ENCODE measurements at places on chromosomes 16 and 17.

GRCh38 chr16:63066552-63066951 lies 1030.3 kb upstream of the CDH8 start:
- DNase-seq = no peak

DNA sequence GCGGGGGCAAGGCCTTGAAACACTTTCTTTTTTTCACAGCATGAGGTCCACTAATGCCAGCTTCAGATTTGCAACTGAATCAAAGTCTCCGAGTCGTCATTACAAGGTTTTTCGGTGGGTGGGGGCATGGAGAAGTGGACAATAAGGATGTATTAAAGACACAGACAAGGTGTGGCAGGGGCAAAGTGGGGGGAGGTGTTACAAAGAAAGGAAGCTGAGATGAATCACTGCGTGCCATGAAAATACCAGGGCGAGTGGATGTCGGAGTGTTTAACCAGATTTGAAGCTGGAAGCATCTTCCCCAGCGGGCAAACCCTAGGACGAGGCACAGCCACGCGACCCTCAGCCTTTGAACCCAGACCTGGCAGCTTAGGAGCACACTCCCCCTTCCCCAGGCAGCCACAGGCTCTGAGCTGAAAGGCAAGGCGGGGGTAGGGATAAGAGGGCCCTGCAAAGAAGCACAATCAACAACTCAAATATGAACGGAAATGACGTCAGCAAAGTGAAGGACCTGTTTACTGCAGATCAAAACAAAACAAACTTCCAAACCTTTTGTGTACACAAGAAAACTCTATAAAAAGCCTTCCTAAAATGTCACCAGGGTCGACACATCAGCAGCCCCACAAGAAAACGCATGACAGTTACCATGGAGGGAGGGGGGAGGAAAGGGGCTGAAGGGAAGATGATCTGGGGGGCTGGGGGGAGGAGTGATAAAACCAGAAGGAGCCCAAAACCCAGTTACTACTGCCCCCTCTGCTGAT lies 5.6 kb upstream of the ZFHX3 start:
- DNase-seq = no peak

GRCh38 chr17:70261170-70261569 lies 91.8 kb downstream of the KCNJ2 start:
- no peak for DNase-seq

DNA sequence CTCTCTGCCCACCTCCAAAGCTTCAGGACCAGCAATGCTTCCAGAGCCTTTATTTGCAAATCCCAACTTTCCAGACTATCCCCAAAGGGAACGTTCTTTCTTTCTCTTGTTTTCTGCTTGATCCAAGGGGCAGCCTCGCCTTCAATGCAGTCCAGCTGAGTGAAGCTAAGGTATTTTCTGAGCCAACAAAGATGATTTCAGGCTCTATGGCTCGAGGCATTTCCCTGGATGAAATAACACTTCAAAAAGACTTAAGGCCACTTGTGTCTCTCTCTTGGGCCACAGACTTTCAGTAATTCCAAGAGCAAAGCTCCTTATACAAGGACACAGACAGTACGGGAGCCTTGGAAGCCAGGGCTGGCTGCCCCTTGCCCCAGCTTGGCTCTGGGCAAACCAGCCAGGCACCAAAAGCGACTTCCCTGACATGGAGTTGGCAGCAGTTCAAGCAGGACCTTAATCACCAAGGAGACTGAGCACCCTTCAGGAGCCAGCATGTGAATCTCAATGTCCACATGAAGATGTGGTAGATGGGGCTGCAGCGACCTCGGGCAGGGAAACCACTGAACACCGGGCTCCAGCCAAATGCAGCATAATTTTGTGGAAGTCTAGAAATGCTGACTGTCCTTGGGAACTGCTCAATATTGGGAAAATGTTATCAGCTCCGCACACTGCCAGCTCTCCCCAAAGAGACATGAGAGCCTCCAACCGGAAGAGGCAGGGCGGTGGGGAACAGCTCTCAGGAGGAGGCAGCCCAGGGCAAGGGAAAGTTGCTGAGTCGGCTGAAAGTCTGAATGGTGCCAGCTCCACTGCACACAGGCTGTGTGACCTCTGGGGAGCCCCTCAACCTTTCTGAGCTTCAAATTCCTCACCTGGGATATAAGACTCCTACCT lies 39.0 kb downstream of the TK2 start:
- DNase-seq = no peak

DNA sequence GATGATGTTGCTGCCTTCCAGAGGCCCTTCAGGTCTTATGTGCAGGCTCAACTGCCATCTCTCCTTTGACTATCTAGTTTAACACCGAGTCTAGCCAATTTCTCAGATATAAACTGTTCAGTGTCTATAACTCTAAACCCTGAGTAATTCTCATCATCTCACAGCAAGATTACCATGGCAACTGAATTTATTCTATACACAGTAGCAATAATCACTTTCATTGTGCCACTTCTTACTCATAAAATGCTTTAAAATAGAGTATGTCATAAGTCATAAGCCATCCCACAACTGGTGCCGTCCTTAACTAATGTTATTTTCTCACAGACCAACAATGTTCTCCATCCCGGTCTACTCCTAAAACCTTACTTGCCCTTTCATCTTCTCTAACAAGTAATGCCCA lies 45.0 kb downstream of the SYNRG start:
- DNase-seq = no peak

DNA sequence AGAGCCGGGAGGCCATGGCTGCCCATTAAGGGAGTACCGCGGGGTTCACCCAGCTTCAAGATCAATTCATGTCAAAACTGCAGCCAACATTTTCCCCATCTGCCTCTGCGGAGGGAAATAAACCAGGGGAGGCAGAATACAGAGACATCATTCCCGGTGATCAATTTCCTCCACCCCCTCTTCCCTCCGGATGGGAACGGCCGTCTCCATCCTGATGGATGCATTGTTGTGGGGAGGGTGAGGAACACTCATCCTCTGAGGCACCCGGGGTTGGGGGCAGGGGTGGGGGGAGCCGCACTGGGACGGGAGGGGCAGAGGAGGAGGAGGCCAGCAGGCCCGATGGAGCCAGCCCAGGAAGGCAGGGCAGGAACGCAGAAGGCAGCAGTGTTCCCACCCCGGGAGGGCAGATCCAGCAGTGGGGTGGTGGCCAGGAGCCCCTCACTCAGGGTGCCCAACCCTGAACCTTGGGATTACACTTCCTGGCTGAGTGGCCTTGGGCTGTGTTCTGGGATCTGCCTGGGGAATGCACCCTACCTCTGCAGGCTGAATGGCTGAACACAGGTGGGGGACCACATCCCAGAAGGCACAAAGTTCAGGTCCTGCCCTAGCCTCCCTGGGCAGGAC lies 14.2 kb downstream of the CACNG5 start:
- no peak for DNase-seq

GRCh38 chr17:179066-179432 lies 2.4 kb downstream of the DOC2B start:
- no peak for DNase-seq

DNA sequence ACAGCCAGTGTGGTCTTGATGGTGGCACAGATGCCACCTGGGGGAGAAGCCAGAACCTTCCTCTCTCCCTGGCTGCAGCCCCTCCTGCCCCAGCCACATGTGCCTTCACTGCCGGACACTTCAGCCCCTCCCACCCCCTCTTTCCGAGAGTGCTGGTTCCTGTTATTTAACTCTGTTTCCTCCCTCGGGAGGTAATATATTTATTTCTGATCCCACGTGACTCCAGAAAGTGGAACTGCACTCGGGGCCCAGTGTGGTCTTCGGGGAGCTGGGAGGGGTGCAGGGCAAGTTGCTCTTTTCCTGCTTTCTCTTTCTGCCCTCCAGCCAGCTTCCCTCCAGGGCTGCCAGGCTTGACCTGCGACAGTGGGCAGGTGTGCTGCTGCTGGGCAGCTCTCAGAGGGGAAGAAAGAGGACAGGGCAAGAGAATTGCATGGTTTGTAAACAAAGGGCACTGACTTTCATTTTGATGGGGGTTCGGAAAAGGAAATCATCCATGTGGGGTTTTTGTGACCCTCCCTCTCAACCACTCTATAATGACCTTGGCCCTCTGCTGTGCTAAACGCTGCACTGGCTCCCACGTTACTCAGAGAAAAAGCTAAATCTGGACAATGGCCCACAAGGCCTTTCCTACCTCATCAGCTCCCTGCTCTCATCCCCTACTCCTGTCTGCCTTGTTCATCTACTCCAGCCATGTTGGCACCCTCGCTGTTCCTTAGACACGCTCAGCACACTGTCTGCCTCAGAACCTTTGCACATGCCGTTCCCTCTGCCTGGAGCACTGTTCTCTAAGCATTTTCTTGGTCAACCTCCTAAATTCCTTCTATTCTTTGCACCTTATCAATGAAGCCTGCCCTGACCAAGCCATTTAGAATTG lies 8.2 kb upstream of the CIITA start:
- DNase-seq = no peak

- DNase-seq = no peak
Measured at GRCh38 chr17:9356488-9356911, 219.1 kb downstream of the STX8 start.

DNA sequence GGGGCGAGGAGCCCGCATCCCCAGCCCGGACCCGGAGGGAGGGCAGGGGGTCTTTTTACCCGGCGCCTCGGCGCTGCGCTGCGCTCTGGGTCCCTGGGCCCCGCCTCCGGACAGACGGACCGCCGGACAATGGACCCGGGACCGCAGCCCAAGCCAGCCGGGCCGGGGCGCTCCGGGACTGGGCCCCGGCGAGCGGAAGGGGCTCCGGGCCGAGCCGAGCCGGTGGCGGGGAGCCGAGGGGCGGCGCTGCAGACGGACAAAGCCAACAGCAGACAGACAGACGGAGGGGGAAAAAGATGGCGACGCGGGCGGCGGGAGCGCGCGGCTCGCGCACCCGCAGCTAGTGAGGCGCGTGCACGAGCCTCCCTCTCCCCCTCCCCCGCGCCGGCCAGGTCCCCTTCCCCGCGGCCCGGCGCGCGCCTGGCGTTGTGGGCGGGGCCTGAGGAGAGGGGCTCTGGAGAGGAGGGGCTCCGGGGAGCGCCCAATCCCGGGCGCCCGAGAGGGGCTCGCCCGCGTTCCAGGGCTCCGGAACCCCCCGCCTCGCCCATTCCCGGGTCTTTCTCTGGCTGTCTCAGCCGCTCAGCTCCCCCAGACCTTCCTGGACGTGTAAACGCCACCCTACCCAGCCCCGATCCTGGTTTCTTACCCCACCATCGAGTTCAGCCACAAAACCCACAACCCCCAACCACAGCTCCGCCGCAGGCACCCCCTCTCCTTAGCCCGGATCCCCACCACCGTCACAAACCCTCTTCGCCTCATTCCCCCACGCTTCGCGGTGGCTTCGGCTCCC lies at the start of gene ZNF821:
TSS of gene ZNF821 (minus strand) at position 334 of the 790 bp plus-strand sequence. CDS start 4,236 bp downstream, outside the sequence.
- peak; percentile 27 for DNase-seq

DNA sequence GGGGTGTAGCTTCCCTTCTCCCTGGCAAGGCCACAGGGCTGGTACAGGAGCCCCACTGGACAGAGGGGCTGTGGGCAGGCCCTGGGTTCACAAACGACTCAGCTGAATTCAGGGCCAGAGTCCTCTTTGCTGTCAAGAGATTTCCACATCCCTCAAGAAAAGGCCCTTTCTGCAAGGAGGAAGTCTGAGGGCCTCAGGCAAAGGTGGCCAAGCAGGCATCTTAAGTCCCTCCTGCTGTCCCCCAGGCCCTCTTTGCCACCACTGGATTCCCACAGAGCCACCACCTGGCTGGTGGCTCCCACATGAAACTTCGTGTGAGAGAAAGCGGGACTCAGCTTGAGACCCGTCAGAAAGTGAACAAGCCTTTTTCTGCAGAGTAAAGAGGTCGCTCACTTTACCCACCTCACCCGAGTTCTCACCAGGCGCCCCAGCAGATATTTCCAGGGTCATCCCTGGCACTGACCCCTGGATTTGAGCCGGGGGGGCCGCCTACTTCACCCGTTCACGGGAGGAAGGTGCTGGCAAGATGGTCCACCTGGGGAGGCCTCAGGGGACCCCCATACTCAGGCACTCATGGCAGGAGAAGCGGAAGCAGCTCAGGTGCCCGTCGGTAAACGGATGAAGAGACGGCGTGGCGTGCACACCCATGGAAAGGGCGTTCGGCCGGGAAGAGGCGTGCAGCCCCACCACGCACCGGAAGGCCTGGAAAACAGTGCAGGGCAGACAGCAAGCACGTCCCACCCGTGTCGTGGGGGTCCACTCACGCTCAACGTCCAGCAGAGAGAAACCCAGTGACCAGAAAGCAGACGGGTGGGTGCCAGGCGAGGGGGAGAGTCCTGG lies 3.6 kb downstream of the RNF166 start:
- DNase-seq = no peak

GRCh38 chr17:82534401-82534812 lies 14.9 kb downstream of the FOXK2 start:
- no peak for DNase-seq

DNA sequence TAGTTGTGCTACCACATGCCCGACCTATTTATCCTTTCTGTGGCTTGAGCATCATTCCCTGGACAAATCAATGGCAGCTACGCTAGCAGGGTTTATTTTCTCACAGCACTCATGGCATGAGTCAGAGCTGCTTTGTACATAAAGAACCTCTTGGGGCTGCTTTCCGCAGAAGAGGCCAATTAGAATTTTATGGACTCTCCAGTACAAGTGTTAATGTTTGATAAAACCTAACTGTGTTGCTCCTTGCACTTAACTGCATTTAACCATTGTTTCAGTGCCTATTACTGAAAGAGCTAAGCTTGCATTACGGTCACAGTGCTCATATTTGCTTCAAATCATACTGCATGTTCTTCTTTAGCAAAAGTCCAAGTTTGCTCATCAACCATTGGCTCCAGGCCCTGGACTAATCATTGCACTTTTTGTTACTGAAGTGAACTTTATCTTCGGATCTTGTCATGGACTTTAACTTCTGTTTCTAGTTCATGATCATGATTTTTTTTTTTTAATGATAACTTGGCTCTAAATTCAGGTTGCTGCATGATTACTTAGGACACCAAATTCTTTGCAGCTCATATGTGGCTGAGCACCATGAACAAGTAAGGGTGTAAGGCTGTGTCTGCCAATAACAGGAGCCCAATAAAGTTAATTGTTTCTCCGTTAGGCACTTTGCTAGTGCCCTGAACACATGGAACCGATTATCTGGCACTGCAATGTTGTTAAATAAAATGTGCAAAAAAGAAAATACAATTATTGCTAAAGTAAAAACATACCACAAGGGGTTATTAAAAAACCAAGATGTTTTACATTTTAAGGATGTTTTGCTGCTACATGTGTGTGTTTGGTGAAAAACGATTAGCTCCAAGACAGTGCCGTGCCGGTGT lies 492.2 kb downstream of the KCNJ2 start:
- no peak for DNase-seq

DNA sequence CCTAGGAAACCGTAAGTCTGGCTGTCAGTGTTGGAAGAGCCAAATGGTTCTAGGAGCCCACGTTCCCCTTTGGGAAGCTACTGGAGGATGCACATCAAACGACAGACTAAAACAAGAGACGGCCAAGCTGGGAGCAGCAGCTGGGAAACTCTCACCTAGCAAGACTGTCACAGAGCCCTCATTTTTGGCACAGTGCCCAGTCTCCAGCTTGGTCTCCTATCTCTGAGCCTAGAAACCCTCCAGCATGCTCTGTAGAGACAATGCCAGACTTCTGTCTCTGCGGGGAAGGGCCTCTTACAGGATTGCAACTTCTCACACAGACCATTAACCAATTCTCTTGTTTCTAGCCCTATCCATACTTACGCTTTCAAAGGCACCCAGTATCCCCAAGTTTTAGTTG lies 23.5 kb downstream of the GTF3C1 start:
- no peak for DNase-seq

GRCh38 chr16:26175944-26176343 lies 484.2 kb downstream of the HS3ST4 start:
- no peak for DNase-seq

GRCh38 chr17:48663134-48663924 lies 37.2 kb upstream of the HOXB9 start:
- no peak for DNase-seq

- no peak for DNase-seq
Measured at GRCh38 chr16:20636671-20637070, 60.5 kb upstream of the ACSM2B start.

GRCh38 chr16:56950881-56951771 lies 10.6 kb upstream of the CETP start:
- DNase-seq = peak; percentile 31
